ENCODE measurements at places on chromosomes 16 and 17.
A peak's percentile ranks its signal among the peaks of the same experiment; 100 is the strongest.

GRCh38 chr17:51427856-51428255, 167.5 kb downstream of the UTP18 start:
- DNase-seq: peak; percentile 44

DNA sequence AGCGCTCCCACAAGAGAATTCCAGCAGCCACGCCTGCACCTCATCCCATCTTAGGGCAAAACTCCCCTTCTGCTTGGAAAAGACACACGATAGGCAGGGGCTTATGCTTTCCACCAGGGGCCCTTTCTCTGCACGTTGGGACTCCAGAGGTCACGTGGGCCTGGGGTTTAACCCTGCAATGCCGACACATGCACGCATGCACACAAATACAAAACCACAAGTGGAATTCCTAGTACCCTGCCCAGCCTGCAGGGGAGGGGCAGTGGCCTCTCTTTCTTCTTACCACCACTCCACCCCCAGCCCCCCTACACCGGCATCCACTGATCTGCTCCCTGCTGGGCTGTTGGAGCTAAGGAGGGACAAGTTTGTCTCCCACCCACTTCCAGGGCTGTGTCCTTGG, 16.8 kb upstream of the CCDC182 start:
- no peak for DNase-seq

DNA sequence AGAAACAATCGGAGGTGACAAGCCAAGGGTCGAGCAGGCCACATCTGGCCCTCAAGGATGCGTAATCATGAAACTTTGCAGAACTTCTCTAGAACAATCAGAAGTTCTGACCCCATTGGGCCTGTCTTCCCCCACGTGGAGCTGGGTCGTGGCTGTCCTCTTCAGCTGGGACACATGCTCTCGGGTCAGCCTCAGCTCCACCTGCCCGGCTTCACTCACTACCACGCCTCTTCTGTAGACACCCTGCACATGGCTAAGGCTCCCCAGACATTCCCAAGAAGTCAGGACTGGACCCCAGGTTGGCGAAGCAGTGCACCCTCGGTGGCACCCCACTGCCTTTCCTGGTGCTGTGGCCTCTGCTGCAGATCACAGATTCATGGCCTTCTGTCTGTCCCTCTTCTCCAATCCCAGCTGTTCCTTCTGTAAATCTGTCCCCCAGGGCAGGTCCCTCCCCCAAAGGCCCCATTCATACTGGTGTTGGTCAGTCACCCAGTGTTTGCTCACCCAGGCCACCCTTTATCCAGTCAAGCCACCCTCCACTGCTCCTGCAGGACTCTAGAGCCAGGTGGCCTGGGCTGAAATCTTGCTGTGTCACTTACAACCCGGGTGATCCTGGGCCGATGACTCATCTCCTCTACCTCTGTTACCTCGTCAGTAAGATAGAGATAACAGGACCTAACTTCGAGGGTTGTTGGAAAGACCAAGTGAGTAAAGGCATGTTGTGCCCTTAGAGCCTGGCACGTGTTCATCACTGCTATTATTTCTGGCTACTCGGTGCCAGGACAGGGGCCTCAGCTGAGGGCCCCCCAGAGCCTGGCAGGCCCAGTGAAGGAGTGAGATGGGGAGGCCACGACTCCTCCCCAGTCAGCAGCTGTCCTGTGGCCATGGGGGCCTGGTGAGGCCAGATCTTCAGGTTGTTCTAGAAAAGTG, 1.4 kb upstream of the SLC5A11 start:
- no peak for DNase-seq

- DNase-seq: no peak
Measured at GRCh38 chr16:65704866-65705265, 583.0 kb upstream of the CDH11 start.

DNA sequence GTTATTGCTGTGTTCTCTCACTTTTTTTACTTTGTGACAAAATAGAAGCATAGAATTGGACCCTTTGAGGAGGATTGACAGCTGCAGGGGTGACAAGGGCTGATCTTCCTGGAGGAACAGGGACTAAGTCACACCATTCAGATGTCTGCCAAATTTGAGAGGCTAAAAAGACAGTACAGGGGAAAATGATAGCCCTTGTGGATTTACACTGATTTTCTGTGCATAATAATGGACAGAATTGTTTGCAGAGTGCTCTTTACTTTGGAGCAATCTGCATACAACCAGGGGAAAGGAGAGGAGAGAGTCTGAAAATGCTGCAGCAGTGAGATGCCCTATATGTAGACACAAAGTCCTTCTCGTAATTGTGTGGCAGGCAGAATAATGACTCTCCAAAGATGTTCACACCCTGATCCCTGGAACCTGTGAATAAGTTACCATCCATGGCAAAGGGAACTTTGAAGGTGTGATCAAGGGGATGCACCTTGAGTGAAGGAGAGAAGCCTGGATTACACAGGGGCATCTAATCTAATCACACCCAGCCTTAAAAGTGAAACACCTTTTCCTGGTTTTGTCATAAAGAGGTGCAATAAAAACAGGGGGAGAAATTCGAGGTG, 221.4 kb upstream of the CPHXL start:
- no peak for DNase-seq

- no peak for DNase-seq
Measured at GRCh38 chr16:85479972-85480726, 133.0 kb upstream of the GSE1 start.

- peak; percentile 80 for DNase-seq
Measured at GRCh38 chr16:89167425-89167941, 4.1 kb upstream of the CDH15 start.

GRCh38 chr17:30251931-30252330, 16.4 kb upstream of the SLC6A4 start:
- no peak for DNase-seq

GRCh38 chr16:87721622-87722585, 43.9 kb downstream of the KLHDC4 start:
- no peak for DNase-seq

GRCh38 chr17:45791935-45792334, 7.8 kb downstream of the CRHR1 start:
- DNase-seq: no peak

- no peak for DNase-seq
Measured at GRCh38 chr17:5640726-5641125, 56.4 kb upstream of the NLRP1 start.

GRCh38 chr17:29294580-29294900, 592 bp upstream of the NUFIP2 start:
- no peak for DNase-seq

- no peak for DNase-seq
Measured at GRCh38 chr17:35212668-35213067, 18.5 kb upstream of the SLC35G3 start.

GRCh38 chr17:1865252-1866037, 35.6 kb downstream of the RPA1 start:
- peak; percentile 26 for DNase-seq

DNA sequence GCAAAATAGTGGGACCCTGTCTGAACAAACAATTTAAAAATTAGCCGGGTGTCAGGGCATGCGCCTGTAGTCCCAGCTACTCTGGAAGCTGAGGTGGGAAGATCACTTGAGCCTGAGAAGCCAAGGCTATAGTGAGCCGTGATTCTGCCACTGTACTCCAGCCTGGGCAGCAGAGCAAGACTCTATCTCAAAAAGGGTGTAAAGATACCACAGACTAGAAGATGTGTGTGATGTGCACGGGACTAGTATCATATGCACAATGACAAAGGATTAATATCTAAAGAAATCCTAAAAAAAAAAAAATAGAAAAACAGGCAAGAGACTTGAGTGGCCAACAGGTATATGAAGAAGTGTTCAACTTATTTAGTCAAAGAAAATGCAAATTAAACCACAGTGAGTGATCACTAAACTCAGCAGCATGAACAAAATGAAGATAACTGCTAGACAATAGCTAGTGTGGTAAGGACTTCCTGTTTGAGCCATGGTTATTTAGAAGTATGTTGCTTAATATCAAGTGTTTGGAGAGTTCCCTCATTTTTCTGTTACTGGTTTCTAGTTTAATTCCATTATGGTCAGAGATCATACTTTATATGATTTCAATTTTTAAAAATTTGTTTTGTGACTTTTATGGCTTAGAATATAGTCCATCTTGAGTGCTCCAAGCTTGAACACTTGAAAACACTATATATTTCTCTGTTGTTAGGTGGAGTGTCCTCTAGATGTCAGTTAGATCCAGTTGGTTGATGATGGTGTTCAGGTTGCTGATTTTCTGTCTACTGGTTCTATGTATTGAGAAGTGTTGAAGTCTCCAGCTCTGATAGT, 14.7 kb upstream of the SLX4 start:
- DNase-seq: no peak

- peak; percentile 55 for DNase-seq
Measured at GRCh38 chr16:81745704-81746558, 33.2 kb upstream of the PLCG2 start.

DNA sequence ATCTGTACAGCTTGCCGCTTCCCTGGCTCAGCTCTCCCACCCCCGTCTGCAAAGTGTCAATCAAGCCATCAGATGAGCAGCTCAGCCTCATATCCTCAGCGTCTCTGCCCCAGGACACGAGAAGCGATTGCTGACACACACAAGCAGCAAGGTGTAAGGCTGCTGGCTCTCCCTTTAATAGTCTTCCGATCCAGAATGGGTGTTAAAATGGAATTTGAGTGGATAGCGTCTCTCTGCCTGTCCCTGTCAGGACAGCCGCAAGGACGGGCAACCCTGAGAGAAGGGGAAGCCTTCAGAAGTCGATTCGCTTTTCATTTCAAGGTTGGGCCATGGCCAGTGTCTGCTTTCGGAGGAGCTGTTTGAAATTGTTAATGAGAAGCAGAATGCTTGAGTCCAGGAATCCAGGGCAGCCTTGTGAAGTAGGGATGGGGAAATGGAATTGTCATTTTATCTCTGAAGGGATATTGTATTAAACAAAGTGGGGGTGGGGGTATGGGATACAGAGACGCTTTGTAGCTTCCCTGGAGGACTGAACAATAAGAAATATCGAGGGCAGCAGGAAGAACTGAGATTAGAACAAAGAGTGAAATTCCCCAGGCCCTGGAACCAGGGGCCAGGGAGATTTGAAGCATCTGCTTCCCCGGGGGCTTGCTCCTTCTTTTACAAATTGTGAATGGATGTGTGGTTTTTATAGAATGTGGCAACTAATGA, 4.7 kb upstream of the PIPOX start:
- no peak for DNase-seq

GRCh38 chr17:58121925-58122324, 26.3 kb upstream of the OR4D1 start:
- DNase-seq: no peak

- DNase-seq: no peak
Measured at GRCh38 chr17:15271741-15272140, 6.6 kb upstream of the PMP22 start.

DNA sequence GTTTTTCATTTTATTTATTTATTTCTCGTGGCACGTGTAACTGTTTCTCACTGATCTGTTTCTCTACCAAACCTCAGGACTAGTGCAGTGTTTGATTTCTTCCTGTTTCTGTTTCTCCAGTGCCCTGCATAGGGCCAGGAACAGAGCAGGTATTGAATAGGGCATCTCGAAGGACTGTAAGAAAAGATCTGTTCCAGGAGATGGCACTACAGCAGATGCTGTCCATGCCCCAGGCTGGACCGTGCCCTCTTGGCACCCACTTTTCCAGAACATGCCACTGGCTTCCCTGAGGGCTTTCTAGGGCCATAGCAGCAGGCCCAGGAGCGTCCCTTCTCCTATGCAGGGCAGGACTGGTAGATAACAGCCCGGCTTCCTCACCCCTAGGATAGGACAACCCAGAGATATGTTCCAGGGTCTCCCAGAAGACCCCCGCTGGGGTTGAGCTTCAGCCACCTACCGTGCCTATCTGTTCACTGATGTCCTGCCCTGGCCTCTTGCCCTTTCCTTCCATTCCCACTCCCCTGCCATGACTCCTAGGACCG, 4.4 kb downstream of the SNX20 start:
- no peak for DNase-seq

DNA sequence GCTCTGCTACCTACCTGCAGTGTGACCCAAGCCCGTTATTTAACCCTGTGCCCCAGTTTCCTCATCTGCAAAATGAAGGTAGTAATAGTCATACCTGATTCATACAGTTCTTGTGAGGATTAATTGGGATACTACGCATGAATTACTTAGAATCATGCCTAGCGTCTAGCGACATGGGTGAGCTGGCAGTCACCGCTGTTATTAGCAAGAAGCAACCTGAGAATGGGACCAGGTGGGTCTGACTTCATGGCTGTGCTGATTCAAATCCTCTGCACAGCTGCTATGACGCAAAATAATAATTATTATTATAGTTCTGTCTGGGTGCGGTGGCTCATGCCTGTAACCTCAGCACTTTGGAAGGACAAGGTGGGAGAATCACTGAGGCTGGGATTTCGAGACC, 7.9 kb downstream of the SOCS1 start:
- no peak for DNase-seq

DNA sequence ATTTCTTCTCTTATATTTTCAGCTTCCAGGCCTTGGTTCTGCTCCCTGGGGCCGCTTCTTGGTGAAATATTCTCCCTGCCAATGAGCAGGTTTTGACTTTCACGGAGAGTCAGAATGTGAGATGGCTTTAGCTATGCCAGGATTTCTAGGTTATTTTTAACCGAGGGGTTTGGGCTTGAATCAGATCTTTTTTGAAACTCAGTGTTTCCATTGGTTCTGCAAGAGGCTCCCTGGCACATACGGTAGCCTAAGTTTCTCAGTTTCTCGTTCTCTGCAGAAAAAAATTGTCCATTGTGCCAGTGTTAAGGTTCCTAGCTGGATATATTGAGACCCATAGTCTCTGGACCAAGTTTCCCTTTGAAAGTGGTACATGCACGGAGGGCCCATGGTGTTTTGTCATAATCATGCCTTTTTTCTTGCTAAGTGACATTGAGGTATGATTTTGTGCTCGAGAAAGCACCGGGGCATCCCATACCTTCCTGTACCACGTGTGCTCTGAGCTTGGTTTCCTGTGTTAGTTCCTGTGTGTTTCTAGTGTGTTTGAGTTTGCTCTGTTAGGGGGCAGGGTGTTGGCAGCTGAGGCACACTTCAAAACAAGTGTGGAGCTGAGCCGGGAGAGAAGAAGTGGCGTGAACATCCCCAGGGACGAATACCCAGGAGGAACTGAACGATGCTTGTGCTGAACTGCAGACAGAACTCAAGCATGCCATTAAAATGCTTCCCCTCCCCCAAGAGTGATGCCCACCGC, 127.2 kb downstream of the HS3ST3B1 start:
- no peak for DNase-seq

- DNase-seq: no peak
Measured at GRCh38 chr17:59683283-59683682, 23.9 kb downstream of the PTRH2 start.

GRCh38 chr16:672851-673250, 2.6 kb upstream of the RHBDL1 start:
- no peak for DNase-seq

GRCh38 chr17:7380855-7381683, at the start of gene TNK1:
Gene TNK1 (plus strand): TSS chr17:7381089. CDS start chr17:7382927, 1,838 bp downstream.
- DNase-seq: no peak

- DNase-seq: no peak
Measured at GRCh38 chr16:85777583-85778310, 21.6 kb downstream of the EMC8 start.

GRCh38 chr16:83835586-83836566, 28.1 kb downstream of the HSBP1 start:
- DNase-seq: no peak

GRCh38 chr17:65043802-65044201, 12.7 kb downstream of the GNA13 start:
- no peak for DNase-seq

- DNase-seq: no peak
Measured at GRCh38 chr17:77320485-77321256, 179.9 kb downstream of the SEC14L1 start.

- no peak for DNase-seq
Measured at GRCh38 chr16:81445966-81446906, 1.6 kb downstream of the CMIP start.

All from activated T-helper 9 cell treated with anti-CD3 and anti-CD28 coated beads, Interleukin-2, amount 50 U/mL, for 16 hours (primary cell).